ENCODE measurements at places on chromosomes 7 and 10. TPM values are rescaled to one million over a fixed set of nuclear protein-coding genes. Genes with fewer than 3 reads are reported as not detected.
A peak's percentile ranks its signal among the peaks of the same experiment; 100 is the strongest.

Gene NKX2-3
- polyA plus RNA-seq = 3.2 TPM

- H3K27ac ChIP-seq = no peak overlapping the region
- no peak for DNase-seq
- no peaks in the 10 kb centered on the region for H3K36me3 ChIP-seq
- H3K4me1 ChIP-seq = no peaks in the 10 kb centered on the region
These were observed 152.5 kb downstream of the CREB5 start for GRCh38 chr7:28564755-28565374.

Gene HOXA13
- not detected for polyA plus RNA-seq

- H3K4me1 ChIP-seq = peaks cover 18% of the 10 kb centered on the region
- peak overlapping the region; percentile 62 for H3K27ac ChIP-seq
These were observed 4.0 kb upstream of the CFAP58 start for GRCh38 chr10:104349623-104350126.

DNA sequence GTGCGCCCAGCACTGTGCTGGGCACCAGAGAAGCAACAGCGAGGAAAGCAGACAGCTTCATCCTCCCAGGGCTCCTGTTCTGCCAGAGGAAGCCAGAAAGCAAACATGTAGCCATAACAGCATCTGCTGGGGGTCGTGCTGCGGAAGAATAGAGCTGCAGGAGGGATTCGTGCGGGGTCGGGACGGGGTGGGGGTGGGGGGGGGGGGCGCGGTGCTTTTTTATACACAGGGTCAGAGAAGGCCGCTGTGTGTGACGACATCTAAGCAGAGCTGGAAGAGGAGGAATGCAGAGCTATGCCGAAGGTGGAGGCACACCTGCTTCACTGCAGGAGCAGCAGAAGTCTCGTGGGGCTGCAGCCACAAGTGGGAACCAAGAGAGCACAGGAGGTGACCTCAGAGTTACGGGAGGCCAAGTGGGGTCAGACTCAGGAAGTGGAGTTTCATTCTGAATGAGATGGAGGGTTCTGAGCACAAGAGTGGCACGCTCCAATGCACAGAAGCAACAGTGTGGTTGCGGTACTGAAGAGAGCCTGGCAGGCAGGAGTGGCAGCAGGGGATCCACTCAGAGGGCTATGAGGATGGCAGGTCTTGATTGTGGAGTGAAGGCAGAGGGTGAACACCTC is 11.1 kb downstream of the PKD1L1 start:
- no peaks in the 10 kb centered on the region for H3K27me3 ChIP-seq
- H3K27ac ChIP-seq = no peak overlapping the region
- no peaks in the 10 kb centered on the region for H3K36me3 ChIP-seq
- no peak overlapping the region for H3K4me3 ChIP-seq
- no peaks in the 10 kb centered on the region for H3K4me1 ChIP-seq

GRCh38 chr7:157930926-157931466 is 594.2 kb downstream of the DNAJB6 start:
- no peak overlapping the region for H3K4me3 ChIP-seq
- H3K27ac ChIP-seq = no peak overlapping the region
- no peaks in the 10 kb centered on the region for H3K4me1 ChIP-seq
- no peaks in the 10 kb centered on the region for H3K36me3 ChIP-seq
- no peak for DNase-seq
- peaks cover 3% of the 10 kb centered on the region for H3K27me3 ChIP-seq
